ENCODE measurements at places on chromosomes 11 and 22.

DNA sequence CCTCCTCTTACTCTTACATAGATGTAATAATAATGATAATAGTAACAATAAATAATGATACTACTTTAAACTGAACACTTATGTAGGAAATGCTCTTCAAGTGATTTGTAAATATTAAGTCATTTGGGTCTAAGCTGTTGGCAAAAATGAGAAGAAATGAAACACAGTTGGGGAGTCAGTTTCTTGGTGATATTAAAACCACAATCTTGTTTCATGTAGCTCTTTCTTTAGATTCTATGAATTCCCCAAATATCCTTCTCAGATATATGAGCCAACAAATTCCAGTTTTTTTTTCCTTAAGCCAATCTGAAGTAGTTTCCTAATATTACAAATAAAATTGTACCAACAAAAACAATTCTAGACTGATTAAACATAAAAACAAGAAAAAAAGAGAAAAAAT is 1115.6 kb upstream of the CNTN5 start:
- DNase-seq = no peak

DNA sequence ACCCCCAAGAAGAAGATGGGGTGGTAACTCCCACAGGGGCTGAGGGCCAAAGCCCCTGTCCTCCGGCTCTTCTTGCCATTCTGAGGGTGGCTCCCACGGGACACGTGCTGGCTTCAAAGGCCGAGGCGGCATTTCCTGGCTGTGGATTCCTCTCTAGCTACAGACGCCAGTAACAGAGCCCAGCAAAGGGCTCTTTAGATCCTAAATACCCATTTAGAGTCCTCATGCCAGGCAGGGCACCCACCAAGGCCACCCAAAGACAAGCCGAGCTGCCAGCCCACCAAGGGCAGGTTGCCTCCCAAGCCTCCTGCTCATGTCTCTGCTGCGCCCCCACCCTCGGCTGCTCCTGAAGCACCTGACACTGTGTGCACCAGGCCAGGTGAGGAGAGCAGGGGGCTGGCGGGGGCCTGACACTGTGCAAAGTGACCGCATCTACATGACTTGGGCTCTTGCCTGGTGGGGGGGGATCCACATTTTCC is 5.7 kb downstream of the LRFN4 start:
- DNase-seq = no peak

- DNase-seq = no peak
Observed at GRCh38 chr22:42327462-42328129, 57.1 kb upstream of the TCF20 start.

- DNase-seq = no peak
Observed at GRCh38 chr11:45895553-45896259, 10.3 kb downstream of the MAPK8IP1 start.

- DNase-seq = no peak
Observed at GRCh38 chr11:35042913-35043312, 96.1 kb upstream of the CD44 start.

DNA sequence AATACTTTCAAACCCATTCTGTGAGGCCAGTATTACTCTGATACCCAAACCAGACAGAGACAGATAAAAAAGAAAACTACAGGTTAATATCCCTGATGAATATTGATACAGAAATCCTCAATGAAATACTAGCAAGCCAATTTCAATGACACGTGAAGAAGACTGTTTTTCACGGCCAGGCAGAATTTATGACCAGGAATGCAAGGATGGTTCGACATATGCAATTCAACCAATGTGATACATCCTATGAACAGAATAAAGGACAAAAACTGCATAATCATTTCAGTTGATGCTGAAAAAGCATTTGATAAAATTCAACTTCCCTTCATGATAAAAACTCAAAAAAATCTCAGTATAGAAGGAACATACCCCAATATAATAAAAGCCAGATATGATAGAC is 44.5 kb downstream of the SLC22A24 start:
- DNase-seq = no peak

DNA sequence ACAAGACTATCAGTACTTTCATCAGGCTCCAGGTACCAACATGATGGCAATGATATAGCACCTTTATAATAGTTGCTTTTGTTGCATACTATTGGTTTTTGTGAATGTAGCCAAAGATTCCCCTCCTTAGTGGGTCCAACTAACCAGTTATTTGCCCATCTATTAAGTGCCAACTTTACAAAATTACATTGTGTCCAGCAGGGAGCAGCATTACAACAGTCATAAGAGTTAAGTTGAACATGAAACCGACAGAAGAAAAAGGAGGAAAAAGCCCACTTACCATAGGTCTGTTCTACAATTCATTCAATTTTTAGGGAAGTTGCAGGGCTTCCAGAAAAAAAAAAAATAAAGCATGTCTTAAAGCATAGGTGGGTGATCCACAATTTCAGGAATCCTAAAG is 21.6 kb downstream of the IMMP1L start:
- DNase-seq = no peak

DNA sequence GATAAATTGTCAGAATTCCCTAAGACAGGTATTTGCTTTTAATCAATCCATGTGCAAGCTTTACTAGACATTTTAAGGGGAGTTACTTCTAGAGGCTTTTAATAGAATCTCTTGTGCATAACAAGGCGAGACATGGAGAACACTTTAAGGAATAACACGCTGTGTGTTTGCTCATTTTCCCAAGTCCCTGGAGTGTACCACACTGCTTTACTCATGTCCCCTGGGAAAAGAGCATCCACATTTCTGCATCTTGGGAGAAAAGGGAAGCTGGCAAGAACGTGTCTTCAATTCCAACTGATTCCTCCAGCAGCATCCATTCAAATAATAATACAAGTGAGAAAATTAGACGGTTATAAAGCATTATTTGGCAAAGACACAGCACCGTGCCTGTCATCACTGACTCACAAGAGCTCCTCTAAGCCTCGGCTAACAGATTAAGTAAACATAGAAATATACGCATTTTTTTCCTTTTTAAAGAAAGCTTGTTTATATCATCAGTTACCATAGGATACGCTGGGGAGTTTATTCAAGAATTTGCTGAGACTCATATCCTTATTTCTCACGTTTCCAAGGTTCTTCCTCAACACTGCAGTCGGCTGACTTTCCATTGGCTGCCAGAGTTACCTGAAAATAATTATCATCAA is 121.5 kb downstream of the CD44 start:
- DNase-seq = no peak

DNA sequence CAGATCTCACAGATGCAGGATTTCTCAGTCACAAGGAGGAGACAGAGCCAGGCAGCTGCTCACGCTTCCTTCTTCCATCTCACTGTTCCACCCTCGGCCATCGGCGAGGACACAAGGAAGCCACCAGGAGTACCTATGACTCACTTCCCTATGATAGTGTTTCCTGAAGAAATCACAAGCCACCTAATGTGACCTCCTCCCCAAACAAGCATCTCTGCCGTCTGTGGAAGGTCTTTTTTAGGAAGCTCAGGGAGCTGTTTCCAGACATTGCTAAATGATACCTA is 672.7 kb downstream of the TBC1D22A start:
- DNase-seq = no peak

- no peak for DNase-seq
Observed at GRCh38 chr11:10291801-10292638, 2.0 kb downstream of the SBF2 start.

GRCh38 chr22:37253126-37253660 is 9.1 kb upstream of the RAC2 start:
- no peak for DNase-seq

DNA sequence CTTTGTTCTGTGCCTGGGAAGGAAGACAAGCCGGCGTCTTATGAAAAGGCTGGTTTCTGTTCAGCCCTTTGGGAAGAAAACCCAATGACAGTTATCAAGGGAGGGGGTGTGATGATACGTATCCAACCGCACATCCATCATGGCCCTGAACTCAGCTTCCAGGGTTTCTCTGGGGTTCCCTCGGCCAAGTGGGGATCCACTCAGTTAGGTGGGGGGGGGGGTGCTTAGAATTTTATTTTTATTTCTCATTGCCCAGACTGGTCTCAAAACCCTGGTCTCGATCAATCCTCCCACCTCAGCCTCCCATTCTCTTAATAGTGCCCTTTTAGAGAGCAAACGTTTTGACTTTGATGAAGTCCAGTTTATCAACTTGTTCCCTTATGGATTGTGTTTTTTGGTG is 25.7 kb downstream of the KCNQ1 start:
- no peak for DNase-seq

- no peak for DNase-seq
Observed at GRCh38 chr22:20391222-20391621, 2.7 kb upstream of the ZNF74 start.

DNA sequence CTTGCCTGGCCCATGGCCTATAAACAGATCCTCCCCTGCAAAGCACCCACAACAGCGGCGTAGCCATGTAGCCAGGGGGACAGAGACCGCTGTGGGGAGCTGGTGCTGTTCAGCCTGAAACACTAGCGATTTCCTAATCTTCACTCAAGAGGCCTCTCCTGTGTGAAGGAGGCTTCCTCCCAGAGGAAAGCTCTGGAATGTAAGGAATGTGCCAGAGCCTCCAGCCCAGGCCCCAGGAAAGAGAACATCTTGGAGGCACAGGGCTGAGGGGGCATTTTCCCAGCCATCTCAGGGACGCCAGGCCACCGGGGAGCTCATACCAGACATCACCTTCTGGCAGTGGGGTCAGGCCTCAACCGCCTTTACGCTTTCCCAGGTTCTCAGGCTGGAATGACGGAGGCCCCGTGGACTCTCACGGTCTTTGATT is 24.0 kb downstream of the MIAT start:
- no peak for DNase-seq

DNA sequence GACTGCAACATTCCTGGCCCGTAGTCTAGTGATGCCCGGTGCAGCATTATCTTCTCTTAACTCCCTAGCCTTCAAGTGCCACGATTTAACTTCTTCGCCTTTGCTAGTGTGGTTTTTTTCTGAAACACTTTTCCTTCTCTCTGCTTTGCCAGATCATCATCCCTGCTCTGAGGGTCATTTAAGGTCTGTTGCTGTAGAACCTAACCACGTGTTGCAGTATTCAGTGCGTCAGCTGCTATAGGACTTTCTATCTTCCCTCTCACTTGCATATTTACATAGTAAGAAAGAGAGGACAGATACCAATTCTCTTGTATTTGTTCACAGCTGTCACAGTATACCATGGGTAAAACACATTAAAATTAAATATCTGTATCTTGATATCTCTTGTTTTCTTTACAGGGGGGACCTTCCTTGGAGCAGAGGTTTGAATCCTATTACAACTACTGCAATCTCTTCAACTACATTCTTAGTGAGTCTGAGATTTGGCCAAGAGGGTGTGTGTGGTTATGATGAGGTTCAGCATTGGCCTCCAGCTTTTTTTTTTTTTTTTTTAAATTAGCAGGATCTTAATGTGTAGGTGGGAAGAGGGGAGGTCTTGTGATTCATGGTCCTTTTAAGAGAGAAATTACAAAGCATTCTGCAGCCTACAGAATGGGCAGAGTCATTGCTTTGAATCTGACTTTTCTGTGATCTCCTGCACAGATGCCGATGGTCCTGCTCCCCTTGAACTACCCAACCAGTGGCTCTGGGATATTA is 13.5 kb downstream of the EIF3L start:
- DNase-seq = no peak

GRCh38 chr11:57338142-57338541 is at the start of gene P2RX3:
TSS of gene P2RX3 (plus strand) at chr11:57338352. CDS start at chr11:57338551, 199 bp downstream.
- DNase-seq = no peak

DNA sequence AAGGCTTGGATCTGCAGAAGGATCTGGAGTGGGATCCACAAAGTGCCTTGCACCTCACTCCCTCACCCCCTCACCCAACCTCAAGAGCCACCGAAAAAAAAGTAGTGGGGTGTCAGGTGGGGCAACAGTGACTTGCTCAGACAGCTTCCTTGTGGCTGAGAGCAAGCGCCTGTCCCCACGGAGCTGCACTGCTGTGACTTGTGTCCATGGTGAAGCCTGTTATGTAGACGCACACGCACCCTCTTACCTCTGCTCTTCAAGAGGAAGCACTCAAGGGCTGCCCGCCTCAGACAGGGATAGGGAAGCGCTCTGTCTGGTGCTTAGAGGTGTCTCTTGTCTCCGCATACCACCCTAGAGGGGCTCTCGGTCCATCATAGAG is 1.2 kb downstream of the DRD2 start:
- DNase-seq = peak; percentile 37

DNA sequence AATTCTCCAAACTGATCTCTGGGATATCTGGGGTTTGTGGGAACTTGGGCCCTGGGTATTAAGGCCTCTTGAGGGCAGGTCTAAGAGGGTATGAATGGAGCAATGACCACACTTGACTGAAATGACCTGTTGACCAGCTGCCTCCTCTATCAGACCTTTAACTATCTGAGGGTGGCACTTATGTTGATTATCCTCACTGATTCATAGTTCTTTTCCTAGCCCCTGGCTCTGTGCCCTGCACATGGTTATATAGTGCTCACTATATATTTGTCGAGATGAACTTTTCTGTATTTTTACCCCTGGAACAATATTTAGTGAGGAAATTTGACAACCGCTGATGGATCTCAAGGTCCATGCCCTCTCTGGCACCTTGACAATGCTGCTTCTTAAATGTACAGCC is 305.5 kb upstream of the PLET1 start:
- DNase-seq = no peak

DNA sequence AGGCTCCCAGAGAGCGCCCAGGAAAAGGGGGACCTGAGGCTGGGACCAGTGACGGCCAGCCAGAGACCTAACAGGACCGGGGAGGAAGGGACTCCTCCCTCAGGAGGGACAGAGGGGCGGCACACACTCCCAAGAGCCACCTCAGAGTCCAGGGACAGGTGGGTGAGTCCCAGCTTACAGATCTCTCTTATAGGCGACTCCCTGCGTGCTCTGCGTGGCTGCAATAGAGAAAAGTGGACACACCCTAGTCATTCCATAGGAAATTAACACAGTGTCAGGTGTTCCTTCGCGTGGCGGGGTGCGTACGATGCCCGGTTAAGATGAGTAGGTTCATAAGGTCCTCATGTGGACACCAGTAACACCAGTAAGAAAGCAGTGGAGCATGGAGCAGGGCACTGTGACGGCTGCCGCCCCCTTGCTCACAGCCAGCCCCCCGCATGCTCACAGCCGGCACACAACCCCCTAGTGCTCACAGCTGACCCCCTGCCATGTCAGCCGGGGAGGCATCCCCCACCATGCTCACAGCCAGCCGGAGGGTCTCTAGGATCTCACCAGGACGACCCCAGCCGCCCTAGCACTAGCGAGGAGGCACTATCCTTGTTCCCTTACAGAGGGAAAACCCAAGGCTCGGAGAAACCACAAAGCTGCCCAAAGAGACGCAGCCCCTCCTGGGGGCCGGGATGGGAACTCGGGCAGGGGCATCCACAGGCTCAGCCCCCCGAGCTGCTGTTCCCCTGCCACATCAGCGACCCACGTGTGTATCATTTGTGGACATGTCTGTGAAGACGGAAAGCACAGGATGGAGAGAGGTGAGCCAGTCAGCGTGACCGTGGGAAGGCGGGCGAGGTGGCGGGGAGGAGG is 426.8 kb downstream of the TBC1D22A start:
- DNase-seq = no peak

- no peak for DNase-seq
Observed at GRCh38 chr11:35911616-35912165, 32.2 kb upstream of the LDLRAD3 start.

DNA sequence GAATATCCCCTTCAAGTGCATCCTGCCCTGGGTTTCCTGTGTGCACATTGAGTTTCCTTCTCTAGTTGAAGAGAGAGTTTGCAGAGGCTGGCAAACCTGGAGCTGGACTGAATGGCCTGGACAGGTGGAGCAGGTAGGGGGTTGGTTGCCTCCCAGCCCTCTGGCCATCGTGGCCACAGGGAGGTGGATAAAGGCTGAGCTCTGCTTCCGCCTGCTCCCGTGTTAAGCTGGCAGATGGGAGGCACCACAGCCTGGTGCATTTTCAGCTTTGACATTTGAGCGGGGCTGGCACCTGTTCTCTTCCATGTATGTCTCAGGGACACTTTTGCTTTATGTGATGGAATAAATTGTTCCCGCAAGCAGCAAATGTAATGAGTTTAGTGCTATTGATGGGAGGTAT is 11.1 kb downstream of the MICAL2 start:
- peak; percentile 18 for DNase-seq

Data from NCI-H1092 (cell line).